Suppressor macrophage (primary cell): ENCODE measurements at places on chromosomes 7 and 10.
A peak's percentile ranks its signal among the peaks of the same experiment; 100 is the strongest.

DNA sequence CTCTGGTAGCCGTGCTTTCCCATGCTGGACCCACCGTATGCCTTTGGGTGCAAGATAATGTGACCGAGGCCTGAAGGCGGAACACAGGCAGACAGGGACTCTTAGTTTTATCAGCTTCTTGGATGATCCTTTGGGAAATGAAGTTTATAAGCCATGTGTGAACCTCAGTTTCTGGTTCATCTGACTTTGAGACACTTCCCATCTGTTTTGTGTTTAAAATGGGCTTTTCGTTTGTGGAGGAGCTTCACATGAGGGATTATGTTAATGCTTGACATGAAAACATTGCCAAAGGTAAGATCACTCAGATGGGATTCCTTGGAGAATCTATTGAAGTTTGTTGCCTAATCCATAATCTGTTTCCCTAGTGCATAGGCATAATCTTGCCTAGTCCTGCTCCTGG, 249.8 kb upstream of the LYZL1 start:
- no peak for DNase-seq

- DNase-seq = no peak
Observed at GRCh38 chr7:92973293-92973731, 136.9 kb upstream of the CDK6 start.

DNA sequence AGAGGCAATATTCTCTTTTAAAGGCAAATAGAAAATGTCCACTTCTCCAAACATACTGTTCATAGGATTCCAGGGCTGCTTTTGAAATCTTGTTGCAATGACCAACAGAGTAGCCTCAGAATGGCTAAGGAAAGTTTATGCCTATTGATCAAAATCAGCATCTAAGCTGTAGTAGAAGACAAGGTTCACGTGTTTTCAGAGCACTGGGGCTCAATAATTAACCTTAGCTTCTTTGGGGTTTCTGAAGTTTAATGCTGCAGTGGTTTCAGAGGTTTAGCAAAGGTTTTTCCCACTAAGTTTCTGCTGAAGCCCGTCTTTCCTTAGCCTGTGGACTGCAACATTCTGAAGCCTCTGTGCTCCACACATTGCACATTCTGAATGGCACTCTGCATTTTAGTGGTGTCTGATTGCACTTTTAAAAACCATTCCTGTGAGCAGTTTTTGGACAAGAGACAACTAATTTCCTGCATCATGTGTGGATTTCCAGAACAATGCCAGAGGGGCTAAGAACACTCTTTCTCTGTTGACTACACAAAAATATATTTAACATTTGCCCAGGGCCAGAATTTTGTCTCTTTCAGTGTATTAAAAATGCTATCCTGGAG, 342.5 kb downstream of the PTEN start:
- DNase-seq = no peak

DNA sequence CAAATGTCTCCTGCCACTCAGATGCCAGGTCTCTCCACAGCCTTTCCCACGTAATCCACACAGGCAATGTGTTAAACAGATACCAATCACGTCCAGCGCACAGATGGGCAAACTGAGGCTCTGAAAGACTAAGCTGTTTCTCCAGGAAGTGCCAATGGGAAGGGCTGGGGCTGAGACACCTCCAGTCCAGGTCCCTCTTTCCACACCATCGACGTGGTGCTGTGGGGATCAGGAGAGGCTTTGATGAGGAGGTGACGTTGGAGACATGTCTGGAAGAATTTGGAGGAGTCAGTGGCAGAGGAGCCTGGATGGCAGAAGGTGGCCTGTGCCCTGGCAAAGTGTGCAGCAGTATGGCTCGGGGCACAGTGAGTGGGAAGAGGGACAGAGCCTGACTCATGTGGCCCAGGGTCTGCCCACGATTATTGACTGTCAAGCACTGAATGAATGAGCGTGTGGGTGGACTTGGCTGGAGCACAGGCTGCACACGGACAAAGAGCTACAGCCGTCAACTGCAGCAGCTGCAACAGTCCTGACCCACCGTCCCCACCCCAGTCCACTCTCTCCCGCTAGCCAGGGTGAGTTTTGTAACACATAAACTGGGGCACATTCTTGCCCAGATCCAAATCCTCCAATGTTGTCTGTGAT, 40.8 kb upstream of the HSPA12A start:
- DNase-seq = peak; percentile 28

DNA sequence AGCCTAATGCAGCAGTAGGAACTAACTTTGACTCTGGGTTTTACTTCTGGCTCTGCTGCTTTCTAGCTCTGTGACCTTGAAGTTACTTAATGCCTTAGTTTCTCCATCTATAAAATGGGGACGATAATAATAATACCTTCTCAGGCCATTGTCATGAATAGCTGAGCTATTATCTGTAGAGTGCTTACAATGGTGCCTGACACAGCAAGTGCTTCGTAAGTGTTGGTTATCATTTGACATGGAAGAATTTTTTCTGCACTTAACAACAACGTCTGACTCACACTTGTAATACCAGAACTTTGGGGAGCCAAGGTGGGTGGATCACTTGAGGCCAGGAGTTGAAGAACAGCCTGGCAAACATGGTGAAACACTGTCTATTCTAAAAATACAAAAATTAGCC, 140.5 kb downstream of the ARL4A start:
- DNase-seq = no peak

GRCh38 chr10:115171392-115171960, 78.3 kb downstream of the ATRNL1 start:
- no peak for DNase-seq

DNA sequence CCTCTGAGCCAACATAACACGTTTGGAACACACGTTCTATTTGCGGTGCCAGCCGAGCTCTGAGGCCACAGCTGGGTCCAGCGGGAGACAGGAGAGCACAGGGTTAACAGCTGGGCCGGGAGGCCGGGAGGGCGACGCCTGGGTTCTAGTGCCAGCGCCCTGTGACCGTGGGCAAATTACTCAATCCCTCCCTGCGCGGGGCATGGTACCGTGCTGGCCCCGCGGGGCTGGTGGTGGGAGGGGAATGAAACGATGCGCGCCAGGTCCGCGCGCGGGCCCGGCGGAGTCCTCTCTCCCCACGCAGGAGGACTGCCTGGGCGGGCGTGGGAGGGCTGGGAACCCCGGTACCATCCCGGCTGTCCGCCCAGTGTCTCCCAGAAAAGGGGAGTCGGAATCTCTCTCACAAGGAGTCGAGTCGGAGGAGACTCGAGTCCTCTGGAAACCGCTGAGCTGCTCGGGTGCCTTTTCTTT, 30.4 kb downstream of the LEP start:
- peak; percentile 24 for DNase-seq

DNA sequence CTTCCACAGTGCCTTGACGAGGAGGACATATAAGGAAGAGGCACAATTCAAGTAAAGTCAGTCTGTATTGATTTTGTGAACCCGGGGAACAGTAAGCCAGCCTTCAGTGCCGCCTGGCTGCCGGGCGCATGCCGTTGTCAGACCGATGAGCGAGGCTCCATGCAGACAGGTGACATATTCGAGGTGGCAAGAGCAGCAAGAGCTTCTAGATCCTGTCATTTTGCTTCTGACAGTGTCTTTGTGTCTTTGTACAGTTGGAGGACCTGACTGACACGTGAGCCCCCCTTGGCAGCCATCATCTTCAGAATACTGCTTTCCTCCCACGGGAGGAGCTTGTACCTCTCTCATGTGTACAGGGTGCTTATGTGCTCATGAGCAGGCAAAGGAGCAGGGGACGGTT, 387.5 kb upstream of the GALNT17 start:
- no peak for DNase-seq

- no peak for DNase-seq
Observed at GRCh38 chr10:98956576-98957260, 278.9 kb downstream of the HPSE2 start.

DNA sequence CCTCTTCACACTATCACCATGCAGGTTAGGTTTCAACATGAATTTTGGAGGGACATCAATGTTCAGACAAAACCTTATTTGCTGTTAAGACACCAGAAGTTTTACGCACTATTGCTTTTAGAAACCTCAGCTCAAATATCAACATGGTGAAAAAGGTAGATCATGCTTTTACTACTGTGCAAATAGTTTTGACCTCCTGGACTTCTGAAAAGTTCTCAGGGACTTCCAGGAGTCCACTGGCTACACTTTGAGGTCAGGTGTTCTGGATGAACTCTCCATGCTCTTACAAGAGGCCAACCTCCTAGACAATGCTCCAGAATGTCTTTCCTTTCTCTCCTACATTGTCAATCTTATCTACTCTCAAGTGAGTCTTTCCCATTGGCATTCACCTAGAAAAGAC, 55.9 kb downstream of the SLC25A13 start:
- DNase-seq = no peak

DNA sequence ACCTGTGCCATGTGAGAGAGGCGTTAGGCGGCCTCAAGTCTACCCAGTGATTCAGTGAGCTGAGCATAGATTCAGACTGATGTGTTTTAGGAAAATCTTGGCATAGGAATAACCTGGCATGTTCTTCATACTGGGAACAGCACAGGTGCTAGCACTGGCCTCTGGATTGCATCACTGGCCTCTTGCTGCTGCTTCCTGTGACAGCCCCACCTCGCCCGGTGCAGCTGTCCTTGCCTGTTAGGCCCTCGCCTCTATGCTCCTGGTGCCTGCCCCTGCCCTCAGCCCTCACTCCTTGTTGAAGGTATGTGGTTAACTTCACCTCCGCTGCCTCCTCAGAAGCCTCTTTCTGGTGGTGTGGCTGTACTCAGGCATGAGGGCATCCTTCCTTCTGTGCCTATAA, 46.2 kb downstream of the BLNK start:
- DNase-seq = no peak
